Neural crest cell (in vitro differentiated cells): ENCODE measurements at places on chromosomes 2 and 18.

DNA sequence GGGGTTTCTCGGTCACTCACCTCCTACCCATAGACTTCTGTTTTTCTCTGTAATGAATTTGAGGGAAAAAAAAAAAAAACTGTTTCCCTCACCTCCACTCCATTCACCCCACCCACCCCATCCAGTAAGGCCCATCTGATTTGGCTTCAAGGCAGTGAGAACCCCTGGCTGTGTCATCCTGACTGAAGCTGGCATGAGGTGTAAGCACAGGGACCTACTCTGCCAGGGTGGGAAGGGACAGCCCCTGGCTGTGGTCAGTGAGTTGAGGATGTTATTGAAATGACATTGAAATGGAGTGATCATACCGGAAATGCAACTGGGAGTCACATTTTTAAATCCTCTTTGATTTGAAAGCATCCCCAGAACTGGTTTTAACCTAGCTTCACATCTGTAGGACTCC, 19.1 kb upstream of the BCL2L11 start:
- DNase-seq, result no peak

GRCh38 chr2:40303746-40304145, 148.1 kb downstream of the SLC8A1 start:
- no peak for DNase-seq

DNA sequence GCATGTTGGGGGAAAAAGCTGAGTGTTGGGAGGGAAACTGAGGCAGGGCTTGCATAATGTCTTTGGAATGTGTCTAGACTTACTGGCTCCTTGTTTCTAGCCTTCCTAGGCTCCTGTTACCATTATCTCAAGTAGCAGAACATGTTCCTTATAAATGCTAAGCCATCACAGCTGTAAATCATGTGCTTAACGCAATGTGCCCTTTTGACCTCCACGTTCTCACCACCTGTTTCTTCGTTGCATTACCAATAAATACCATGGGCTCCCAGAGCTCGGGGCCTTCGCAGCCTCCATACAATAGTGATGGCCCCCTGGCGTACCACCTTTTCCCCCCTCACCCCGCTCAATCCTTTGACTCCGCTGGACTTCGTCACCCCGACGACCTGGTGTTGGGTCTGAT, 54.0 kb upstream of the CWC22 start:
- DNase-seq, result no peak

DNA sequence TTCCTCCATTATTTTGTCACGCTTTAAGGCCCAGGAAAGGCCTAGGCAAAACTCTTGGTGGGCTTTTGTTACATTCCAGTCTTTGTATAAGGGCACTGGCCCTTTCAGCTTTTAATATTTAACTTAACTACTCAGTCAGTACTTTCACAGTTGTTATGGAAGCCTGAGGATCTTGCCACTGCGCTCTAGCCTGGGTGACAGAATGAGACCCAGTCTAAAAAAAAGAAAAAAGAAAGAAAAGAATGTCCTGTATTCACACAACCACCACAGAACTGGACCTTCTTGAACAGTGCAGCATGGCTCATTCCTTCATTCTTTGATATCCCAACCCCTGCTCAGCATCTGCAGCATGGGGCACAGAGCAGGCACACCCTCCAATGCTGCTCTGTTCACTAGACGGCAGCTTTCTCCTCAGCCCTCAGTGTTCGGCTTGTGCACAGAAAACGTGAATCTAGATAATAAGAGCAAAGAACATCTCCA, 93.4 kb upstream of the MSH2 start:
- no peak for DNase-seq

- no peak for DNase-seq
These were observed 481.4 kb downstream of the CDH2 start for GRCh38 chr18:27695503-27695902.

GRCh38 chr2:170695521-170696410, 19.4 kb upstream of the SP5 start:
- DNase-seq, result no peak

- no peak for DNase-seq
These were observed 243.5 kb downstream of the CDH7 start for GRCh38 chr18:65994302-65994701.

GRCh38 chr2:240292619-240293525, 142.6 kb upstream of the GPC1 start:
- DNase-seq, result no peak

GRCh38 chr2:63029058-63029457, 21.6 kb upstream of the OTX1 start:
- no peak for DNase-seq

DNA sequence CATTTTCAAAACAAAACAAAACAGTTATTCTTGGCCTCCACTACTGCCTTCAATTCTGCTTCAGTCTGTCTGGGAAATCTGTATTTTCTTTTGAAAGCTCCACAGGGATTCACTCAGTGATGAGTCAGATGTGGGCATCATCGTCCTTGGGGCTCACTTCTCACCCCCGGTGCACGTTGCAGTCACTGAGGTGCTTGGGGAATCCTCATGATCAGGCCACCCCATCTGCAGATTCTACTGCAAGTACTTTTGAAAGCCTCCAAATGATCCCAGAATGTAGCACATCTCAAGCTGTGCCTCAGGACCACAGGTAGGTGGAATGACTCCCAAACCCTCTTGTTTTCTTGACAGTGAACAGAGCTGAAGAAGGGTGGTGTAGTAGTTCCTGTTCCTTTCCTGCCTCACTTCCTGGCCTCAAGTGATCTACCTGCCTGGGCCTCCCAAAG, 34.3 kb downstream of the LPIN2 start:
- DNase-seq, result no peak

- DNase-seq, result no peak
These were observed 271.3 kb downstream of the ICOS start for GRCh38 chr2:204207866-204208265.

- no peak for DNase-seq
These were observed 20.8 kb upstream of the CHN1 start for GRCh38 chr2:175025946-175026345.
